Stimulated activated CD4-positive, alpha-beta T cell treated with anti-CD3 and anti-CD28 coated beads, Interleukin-4, amount 100 ng/mL, for 48 hours (primary cell): ENCODE measurements at places on chromosomes 5 and 9.

GRCh38 chr5:81675420-81675819 is 75.5 kb downstream of the SSBP2 start:
- no peak for DNase-seq

DNA sequence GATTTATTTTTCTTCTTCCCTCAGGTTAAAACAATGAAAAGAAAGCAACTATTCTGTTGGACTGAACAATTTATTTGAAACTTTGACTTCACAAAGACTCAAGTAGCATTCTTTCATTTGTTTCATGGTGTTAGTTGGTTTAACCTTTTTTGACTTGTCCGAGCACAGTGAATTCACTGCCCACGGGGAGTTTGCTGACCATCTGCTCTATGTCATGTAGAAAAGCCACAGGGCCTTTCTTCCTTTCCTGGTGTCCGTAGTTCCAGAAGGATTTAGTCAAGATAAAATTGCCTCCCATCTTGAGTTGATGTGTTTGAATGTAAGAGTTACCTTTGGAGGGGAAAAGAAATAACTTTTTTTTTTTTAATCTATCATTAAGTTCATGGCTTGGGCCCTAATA is 55.1 kb upstream of the ZNF608 start:
- no peak for DNase-seq

DNA sequence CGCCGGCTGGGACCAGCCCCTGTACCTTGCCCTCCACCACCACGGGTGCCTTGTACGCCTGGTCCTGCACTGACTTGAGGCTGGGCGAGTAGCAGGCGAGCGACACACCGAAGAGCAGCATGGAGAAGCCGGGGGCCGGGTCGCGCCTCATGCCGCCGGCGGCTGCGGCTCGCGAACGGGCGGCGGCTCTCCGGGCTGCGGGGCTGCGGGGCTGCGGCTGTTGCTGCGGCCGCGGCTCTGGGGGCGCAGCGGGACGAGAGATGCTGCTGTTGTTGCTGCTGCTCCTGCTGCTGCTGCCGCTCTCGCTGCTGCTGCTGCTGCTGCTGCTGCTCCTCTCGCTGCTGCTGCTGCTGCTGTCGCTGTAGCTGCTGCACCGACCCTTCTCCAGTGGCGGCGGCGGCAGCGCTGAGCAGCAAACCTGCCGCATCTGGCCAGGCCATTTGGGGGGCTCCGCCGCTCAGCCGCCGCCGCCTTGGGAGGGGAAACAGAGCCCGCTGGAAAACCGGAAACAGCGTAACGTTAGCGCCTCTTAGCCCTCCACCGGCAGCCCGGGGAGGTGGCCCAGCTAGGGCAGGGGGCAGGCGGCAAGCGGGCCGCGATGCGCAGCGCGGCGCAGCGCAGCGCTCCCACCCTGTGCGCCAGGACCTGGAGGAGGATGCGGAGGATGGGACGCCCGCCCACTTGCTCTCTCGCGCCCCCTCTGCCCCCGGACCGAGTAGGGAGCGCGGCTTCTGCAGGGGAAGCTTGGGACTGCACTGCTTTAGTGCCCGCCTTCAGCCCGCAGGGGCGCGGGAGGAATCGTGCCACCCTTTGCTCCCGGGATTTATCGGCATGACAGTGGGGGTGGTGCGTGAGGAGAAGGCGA is at the start of gene NRG2:
Gene NRG2, minus strand, starts transcription at position 657 of the 865 bp plus-strand sequence.
- peak; percentile 18 for DNase-seq

DNA sequence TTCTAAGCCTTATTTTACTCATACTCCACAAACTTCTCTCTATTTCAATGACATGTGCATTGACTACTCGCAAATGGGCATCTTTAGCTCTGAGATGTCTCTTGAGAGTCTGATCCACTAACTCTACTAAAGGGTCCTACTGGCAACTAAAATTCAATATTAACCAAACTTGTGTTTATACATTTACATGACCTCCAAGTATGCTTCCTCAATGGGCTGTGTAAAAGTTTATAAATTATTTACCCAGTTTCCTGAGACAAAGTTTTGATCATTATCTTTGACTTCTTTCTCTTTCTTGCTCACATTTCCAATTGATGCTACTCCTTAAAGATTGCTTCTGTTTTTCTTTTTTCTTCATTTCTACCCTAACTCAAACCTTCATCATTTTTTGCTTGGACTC is 510.1 kb upstream of the DAB2 start:
- no peak for DNase-seq

DNA sequence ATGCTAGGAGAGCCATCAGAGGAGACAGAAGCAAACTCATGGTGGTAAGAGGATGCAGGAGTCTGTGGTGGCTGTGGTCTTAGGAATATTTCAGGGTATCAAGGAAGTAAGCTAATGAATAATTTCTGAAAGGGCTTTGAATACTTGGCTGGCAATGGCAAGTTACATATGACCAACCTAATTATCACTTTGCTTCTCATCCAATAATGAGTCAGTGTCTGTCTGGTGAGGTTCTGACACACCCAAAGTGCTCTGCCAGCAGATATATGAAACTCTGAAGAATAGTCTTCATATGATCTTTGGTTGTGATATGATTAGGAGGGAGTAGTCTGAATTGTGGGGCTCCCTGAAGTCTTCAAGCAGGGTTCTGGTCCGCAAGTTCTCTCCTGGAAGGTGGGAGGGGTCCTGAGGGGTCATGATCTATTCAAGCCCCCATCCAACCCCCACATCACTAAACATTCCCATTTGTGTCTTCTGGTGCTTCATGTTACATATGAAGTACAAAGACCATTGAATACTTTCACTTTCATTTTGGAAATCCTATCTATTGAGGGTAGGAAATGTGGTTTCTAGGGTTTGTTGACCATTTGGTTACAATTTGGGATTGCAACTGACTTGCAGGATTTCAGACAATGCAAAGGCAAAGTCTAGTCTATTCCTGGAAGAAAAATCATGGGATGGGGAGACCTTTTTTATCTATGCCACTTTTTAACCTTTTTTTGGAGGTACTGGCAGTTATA is 199.9 kb upstream of the CDKN2B start:
- no peak for DNase-seq

DNA sequence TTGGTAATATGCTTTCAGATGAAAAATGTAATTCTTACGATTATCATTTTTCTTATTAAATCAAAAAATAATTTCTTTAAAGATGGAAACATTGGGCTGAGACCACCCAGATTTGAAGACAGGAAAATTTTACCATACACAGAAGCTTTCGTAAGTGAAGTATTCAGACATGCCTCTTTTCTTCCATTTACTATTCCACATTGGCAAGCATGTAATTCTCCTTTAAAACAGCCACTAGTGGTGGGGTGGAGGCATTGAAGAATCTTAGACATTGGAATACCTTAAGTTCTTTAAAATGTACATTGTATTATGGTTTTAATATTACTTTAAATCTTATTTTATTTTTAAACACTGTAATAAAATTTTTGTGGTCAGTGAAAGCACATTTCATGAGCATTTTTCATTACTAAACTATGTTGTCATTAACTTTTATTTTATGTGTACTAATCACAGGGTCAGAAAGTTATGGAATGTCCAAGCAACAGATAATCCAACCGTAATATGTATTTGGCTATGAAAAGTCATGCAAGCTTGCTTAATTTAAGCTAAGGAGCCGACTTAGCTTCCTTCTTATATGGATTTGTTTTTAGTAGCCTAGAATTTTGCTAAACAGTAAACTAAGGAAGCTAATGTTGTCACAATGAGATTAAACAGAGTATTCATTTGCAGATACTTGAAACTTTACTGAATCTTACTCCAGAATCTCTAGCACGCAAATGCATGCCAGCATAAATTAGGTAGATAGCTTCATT is 97.4 kb upstream of the ALDH1A1 start:
- DNase-seq: no peak

- no peak for DNase-seq
Observed at GRCh38 chr9:108837530-108837929, 18.3 kb downstream of the ACTL7B start.

DNA sequence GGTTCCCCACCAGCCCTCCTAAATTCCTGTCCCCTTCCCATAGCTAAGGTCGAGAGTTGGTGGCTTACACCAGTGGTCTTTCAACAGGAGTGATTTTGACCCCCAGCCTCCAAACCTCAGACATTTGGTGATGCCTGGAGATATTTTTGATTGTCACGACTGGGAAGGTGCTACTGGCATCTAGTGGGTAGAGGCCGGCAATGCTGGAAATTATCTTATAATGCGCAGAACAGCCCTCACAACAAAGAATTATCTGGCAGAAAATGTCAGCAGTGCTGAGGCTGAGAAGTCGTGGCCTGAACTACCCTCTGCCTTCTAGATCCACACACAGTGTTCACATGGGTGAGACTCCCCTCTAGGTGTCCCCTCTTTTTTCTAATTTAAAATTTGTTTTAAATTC is 69.6 kb downstream of the IL31RA start:
- no peak for DNase-seq

DNA sequence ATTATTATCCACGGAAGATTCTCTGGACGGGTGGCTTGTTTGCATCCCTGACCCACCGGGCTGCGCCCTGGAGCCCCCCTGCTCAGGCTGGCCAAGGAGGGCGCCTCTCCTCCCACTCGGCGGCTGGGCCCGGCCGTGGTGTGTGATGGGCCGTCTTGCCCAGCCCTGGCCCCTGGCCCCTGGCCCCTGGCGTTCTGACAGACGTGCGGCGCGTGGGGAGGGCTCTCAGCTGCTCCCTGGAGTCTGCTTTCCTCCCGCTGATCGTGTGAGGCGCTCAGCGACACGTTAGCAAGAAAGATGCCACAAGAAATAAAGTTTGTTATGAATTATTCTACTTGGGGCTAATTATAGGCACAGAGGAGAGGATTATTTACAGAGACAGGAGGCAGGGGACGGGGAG is 33.3 kb downstream of the UNC5A start:
- no peak for DNase-seq

DNA sequence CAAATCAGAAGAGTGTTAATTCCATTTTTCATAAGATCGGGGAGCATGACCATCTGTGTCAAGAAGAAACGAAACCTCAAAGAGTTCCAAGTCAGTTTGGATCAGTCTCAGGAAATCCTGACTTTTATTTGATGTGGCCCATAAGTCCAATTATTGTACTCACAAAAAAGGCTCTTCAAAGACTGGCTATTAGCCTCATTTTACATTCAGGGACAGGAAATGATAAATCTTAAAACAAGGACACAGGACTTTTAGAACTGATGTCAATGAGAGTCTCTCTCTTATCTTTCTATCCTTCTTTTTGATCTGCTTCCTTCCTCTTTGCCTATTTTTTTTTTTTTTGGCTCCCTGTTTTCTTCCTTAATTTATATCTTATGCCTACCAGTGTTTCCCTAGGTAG is 43.7 kb upstream of the SHOC1 start:
- no peak for DNase-seq

DNA sequence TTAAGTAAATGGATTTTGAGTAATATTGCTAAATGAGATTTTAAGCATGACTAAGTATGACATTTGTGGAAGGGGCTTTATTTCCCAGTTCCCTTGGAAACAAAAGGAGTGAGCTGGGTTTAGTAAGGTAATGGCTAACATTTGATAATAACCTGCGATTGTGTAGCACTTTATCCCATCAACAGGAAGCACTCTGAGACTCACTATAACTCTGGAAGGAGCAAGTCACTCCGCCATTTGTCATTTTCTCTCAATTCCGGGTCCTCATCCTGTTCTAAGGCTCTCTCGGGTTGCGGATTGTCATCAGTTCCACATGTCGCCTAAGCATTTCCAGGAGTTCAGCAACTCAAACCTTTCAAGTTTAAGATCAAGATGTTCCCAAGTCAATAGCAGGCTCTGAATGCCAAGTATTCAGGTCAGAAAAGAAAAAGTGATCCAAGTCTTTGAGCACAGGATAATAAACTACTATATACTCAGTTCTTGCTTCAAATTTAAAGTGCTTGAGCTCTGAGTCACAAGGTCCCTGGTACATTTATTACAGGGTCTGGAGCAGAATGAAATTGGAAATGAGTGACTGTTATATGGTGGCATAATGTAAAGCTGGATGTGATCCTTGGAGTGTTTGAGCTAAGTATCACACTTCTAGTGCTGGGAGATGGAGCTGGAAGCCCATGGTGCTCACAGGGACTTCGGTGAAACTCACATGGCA is 39.3 kb downstream of the CAPSL start:
- no peak for DNase-seq

- no peak for DNase-seq
Observed at GRCh38 chr9:11551106-11551505, 938.3 kb upstream of the PTPRD start.

DNA sequence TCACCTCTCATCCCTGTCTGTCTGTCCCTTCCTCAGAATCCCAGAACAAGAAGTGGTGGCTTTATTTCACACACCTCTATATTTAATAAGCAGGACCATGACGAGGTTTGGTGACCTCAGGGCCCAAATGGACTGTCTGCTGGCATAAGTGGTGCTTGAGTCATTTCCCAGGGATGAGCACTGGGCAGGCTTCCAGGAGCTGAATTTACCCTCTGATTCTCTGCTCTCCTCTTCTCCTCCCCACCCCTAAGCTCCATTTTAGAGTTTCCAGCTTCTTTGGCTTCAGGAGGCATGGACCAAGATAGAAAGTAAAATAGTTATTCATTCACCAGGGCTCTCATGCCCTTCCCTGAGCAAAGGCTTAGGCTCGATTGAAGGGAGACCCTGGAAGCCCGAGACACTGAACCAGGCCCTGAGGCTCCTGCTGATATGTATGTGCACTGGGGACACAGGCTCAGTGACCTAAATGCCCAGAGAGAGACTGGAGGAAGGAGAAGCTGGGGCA is 69.1 kb downstream of the PPARGC1B start:
- DNase-seq: no peak

DNA sequence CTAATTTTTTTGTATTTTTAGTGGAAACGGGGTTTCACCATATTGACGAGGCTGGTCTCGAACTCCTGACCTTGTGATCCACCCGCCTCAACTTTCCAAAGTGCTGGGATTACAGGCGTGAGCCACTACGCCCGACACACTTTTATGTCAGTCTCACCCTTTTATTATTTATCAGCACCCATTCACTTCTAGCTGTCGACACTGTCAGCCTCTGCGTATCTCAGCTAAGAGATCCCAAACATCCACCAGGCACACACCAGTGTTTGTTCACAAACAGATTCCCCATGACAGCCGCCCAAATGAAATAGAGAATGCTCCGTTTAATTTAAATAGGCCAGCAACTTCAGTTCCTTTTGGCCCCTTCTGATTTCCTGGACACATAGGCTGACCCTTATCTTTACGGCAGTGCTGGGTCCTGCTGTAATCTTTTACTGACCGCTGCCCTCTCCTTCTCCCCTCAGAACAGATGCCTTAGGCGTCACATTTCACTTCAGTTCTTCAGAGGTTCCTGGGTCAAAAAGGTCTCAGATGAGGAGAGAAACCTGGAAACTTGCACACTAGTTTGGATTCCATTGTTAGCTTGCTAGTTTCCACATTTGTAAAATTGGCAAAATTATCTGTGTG is 43.1 kb upstream of the CKMT2 start:
- no peak for DNase-seq

- no peak for DNase-seq
Observed at GRCh38 chr9:37174247-37174646, 53.9 kb downstream of the ZCCHC7 start.

DNA sequence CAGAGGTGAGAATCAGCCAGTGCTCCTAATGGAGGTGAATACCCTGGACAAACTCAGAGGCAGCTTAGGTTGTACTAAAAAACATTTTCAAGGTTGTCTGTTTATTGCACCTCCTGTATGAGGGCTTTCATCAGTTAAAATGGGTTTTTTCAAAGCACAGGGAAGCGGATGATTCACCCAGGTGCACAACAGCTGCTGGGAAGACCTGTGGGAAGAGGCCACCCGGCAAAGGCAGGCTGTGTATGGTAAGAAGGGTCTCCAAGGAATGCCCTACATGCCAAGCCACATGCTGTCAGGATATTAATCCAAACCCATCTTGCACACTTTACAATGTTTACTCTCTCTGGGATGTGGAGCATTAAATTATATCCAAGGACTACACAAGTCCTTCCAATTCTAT is 14.7 kb downstream of the SIL1 start:
- no peak for DNase-seq

GRCh38 chr9:19629488-19629887 is 159.3 kb downstream of the SLC24A2 start:
- no peak for DNase-seq
